ENCODE measurements at places on chromosomes 4 and X.
A peak's percentile ranks its signal among the peaks of the same experiment; 100 is the strongest.

DNA sequence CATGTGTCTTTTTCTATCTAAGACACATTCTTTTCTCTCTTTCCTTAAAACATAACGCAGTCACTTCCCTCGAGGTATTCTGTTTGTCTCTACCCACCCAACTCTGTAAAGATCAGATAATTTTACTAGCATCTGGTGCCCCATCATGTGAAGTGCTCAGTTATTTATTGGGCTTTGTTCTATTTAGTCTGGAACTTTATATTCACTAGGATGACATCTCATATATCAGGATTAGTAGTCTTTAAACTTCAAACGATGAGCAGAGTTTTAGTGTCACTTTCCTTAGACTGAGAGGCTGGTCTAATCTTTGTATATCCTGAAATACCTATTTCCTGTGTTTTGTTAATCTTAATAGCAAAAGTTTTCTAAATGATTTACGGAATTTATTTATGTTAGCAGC lies 445.5 kb upstream of the NDST3 start:
- DNase-seq: no peak

DNA sequence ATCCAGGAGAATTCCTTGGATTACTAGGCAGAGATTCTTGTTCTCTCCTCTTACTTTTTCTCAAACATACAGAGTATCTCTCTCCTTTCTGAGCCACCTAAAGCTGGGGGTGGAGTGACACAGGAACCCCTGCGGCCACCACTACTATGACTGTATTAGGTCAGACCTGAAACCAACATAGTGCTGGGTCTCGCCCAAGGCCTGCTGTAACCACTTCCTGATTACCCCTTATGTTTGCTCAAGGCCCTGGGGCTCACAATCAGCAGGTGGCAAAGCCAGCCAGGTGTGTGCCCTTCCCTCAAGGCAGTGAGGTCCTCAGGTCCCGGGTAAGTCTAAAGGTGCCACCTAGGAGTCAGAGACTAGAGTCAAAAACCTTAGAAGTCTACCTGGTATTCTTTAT lies 166.4 kb downstream of the PARM1 start:
- DNase-seq: no peak

DNA sequence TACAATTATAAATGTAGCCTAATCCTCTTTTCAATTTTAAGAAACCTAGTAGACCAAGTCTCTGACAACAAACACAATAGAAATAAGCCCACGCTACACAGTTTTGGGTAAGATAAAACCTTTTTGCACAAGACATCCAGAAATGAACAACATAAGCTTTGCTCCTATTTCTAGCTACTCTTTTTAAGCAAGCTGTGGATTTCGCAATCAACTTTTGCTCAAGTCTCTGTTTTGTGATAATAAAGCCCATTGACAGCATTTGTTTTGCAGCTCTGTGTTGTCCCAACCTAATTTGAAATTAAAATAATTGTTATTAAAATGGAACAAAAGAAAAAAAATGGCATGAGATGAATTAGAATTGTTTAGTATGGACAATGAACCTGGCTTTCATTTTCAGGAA lies 287.9 kb upstream of the PUDP start:
- no peak for DNase-seq

DNA sequence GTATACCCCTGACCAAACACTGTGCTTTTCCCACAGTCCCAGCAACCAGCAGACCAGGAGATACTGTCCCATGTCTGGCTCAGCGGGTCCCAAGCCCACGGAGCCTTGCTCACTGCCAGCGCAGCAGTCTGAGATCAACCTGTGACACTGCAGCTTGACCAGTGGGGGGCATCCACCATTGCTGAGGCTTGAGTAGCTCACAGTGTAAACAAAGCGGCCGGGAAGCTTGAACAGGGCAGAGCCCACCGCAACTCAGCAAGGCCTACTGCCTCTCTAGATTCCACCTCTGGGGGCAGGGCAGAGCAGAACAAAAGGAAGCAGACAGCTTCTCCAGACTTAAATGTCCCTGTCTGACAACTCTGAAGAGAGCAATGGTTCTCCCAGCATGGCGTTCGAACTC lies 58.1 kb downstream of the SLC10A6 start:
- peak; percentile 8 for DNase-seq

- DNase-seq: no peak
Measured at GRCh38 chr4:6360385-6360784, 90.7 kb downstream of the WFS1 start.

DNA sequence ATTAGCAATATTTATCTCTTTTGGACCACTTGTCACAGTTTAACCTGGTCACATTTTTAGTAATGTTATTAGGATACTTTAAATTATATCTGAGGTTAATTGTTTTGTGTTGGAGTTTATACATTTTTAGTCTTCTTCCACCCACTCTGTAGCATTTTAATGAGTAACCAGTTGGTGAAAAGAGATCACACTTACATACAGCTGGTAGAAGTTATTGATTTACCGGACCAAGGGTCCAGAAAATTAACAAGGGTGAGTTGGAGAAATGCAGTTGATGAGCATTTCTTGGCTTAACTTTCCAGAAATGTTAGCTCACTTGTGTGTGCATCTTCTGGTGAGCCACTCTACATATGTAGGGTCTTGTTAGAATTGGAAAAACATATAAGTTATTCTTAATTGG lies 219.6 kb downstream of the GRXCR1 start:
- no peak for DNase-seq

DNA sequence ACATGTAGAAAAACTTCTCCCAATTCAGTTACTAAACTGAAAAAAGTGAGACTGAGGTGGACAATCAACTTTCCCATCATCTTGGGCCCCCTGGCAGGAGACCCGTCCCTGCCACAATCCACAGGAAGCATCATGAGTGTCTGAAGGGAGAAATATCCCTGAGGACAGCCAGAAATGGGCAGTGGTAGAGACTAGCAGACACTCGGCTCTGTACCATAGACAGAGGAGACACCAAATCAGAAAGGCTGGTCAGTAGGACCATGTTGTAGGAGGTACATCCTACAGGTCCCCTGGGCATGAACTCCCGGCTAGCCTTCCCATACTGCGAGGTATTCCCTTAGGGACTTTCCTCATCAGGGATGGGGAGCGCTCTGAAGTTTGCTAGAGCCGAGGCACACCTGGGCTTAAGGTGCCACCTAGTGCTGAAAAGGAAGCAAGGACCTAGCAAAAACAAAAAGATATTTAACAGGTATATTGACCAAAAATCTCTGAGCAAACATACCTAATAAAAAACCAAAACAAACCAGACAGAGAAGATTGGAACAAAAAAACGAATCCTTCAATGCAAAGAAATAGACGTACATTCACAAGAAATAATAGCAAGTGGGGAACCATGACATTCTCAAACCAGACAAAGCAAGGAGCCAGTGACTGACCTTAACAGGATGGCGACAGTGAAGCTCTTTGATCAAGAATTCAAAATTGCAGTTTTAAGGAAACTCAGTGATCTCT lies 55.6 kb downstream of the HAUS3 start:
- peak; percentile 17 for DNase-seq

DNA sequence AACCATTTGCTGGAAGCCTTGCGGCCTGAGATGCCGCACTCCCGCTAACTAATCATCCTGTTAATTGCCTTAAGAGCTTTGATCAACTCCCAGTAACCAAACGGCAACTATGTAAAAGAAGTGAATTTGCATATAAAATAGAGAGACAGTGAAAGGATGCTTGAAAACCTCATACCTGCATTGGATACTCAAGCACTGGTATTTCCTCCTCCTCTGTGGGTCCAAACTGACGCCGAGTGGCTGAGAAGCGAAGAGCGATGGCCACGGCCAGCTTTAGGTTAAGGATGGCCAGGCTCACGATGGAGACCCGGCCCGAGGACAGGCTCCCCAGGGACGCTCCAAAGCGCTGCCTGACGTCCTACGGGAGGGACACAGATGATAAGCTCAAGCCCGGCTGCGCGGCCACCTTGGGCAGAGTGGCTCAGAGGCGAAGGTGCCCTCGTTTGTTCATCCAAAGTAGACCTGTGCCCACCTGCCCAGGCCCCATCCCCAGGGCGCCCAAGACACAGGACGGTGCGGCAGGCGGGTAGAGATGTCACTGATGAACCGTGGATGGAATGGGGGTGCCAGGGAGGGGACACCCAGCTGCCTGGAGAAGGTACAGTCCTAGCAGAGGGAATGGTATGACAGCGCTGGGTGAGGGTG lies 43.6 kb downstream of the ACOX3 start:
- DNase-seq: no peak

DNA sequence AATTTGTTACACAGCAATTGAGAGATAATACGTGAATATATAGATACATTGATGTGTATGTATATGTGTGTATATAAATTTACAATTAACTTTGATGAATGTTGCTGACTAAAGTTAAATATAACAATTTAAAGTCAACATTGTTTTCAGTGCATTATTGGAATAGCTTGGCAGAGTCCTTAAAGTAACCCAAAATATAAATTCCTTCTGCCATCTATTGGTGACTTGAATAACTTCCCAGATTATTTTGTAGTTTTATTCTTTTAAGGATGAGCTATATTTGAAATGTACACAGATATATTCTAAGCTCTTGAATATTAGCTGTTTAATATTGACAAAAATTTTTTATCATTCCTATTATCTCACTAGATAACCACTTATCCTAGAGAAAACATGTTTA lies 298.2 kb upstream of the FSTL5 start:
- no peak for DNase-seq

- DNase-seq: peak; percentile 66
Measured at GRCh38 chr4:67288964-67289363, 256.3 kb downstream of the CENPC start.

GRCh38 chr4:118757761-118758251 lies 72.6 kb downstream of the METTL14 start:
- no peak for DNase-seq
